Fibroblast of lung (primary cell): ENCODE measurements at places on chromosomes 6 and 20. TPM values are rescaled to one million over a fixed set of nuclear protein-coding genes. Genes with fewer than 3 reads are reported as not detected.

The LAMP5 gene
- 2.1 and 2.6 TPM in 2 replicates for total RNA-seq

The KCNQ5 gene
- 4.6 and 4.9 TPM in 2 replicates for total RNA-seq

- DNase-seq = peak; percentile 18
Measured at GRCh38 chr6:139443231-139444112, 69.0 kb upstream of the CITED2 start.

GRCh38 chr6:121285041-121285440 is 49.2 kb downstream of the TBC1D32 start:
- peak; percentile 77 for DNase-seq

GRCh38 chr6:127494240-127494767 is 24.8 kb downstream of the MTCL3 start:
- no peak for DNase-seq

DNA sequence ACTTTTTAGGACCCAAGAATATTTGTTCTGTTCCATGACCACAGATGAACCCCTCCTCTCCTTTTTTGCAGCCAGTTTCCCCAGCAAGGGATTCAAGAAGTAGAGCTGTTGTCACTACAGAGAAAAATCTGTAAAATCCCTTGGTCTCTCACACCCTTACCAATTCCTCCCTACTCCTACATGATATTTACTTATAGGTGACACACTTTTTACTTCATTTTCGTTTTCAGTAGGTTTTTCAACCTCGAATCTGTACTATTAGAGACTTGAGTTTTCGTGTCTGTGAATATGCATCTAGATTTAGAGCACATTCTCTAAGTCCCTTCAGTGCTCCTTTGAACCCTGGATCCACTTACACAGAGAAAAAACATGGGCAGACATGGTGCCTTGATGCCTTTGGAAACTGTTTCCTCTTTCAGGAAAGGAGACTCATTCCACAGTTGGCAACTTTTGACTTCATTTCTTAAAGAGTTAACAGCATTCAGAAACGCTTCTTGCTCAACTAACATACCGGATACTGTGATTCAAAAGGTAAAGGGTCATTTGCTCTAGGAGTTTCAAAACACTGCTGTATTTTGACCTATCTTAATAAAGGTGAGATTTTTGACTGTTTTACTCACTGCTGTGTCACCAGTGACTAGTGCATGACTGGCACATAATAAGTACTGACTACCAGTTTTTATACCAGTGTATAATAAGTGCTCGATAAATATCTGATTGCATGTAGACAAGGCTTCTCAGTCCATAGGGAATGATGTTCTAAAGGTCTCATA is 50.6 kb downstream of the LAMA4 start:
- peak; percentile 90 for DNase-seq

- no peak for DNase-seq
Measured at GRCh38 chr6:47404435-47404834, 73.2 kb upstream of the CD2AP start.

GRCh38 chr20:20837574-20838021 is 125.2 kb upstream of the RALGAPA2 start:
- DNase-seq = peak; percentile 27

DNA sequence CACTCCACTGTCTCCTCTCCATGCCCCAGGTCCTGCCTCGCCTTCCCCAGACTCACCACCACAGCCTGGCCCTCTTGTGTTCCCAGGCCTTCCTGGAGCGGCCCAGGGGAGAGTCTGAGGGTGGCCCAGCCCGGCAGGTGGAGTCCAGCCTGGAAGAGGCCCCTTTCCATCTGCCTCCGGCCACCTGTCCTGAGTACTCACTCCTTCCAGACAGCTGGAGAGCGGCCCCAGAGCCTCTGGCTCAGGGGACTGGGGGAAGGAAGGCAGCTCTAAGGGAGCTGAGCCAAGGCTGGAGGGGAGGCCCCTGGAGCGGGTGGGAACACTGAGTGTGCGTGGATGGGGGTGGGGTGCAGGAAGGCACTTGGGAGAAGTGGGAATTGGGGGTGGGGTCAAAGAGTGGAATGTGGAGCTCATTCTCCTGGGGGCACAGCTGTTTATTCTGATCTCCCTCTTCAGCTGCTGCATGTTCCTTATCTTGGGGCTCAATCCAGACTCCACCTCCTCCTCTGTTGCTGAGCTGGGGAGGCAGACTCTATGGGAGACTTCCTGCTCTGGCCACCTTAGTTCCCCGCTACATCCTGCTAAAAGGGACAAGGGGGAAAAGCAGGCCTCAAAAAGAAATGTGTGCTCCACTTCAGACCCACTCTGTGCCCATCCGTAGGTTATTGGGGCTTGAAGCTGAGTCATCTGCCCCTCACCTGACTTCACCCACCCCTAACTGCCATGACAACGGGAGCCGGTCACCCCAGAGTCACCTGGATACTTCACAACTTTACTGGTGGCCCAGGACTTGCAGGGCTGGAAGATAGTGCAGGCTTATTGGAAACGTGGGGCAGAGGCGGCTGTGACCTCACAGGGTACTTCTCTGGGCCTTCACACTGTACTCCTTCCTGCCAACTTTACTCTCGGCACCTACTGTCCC is 19.5 kb upstream of the TAF8 start:
- peak; percentile 53 for DNase-seq

- DNase-seq = no peak
Measured at GRCh38 chr6:77074037-77074713, 389.1 kb downstream of the HTR1B start.

DNA sequence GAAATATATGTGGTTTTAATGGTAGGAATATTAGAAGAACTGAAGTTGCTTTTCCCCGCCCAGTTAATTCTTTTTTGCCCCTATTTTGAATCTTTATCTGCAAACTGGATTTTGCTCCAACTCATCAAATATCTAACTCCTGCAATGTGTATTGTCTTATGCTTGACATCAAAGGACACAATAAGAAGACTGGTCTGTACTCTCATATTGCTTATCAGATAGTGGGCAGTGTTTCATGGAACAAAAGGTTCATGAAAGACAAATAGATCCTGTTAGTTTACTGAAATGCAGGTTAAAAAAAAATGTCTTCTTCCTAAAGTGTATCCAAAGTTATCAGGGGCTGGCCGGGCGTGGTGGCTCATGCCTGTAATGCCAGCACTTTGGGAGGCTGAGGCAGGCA is 27.7 kb upstream of the GTF3C6 start:
- DNase-seq = no peak

DNA sequence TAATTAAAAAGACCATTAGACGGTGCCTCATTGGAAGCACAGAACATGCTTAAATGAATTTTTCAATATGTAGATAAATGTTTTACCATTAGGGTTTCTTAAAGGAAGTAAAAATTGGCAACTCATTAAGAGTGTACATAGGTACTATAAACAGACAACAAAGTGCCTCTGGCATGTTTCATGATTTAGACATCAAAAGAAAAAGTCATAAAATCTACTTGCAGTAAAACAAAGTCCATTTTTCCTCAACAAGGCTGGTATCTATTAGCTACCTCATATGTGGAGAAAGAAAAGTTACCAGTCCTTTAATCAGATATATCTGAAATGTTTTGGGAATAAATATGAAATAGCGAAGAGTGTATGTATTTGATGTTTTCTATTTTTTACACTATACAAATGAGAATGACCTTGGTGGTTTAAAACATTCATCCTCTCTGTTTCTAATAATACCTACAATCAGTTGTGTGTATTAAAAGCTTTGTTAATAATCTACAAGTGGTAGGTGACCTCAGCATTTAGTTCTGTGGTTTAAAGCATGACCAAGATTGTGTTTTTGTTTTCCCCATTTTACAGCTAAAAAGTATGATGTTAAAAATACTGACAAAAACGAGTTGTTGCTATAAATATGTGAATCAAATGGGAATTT is 87.5 kb downstream of the HDGFL1 start:
- DNase-seq = no peak

- DNase-seq = no peak
Measured at GRCh38 chr20:1696521-1697209, 39.1 kb upstream of the SIRPG start.

- DNase-seq = no peak
Measured at GRCh38 chr6:146592451-146592850, 6.3 kb upstream of the ADGB start.
